ENCODE measurements at places on chromosomes 6 and 20.

DNA sequence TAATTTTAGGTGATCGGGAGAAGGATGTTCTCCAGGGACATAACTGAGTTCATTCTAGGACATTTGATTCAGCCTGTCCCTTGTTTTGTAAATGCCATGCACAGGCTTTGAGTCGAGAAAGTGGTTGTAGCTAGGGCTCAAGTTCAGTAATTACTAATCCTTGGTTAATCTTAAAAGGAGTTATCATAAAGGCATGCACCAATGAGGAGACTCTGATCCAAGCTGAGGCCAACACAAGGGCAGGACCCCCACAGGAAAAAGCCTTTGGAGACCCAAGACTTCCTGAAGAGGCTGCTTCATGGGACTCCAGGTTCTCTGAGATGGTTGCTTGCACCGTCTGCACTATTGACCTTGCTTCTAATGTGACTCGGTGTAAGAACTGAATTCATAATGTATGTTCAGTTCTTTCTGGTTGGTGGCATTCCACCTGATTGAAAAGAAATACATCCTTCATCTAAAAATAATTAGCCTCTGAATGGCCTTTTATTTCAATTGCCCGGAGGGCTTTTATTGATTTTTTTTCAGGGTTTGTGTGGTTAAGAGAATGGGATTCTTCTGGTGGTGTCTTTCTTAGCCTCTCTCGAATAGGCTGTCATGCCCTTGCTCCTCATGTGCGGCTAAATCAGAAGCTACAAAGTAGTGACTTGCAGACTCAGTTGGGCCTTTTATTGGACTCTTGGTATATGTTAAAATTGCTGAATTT is 201.7 kb upstream of the PLCB4 start:
- no peak for DNase-seq

DNA sequence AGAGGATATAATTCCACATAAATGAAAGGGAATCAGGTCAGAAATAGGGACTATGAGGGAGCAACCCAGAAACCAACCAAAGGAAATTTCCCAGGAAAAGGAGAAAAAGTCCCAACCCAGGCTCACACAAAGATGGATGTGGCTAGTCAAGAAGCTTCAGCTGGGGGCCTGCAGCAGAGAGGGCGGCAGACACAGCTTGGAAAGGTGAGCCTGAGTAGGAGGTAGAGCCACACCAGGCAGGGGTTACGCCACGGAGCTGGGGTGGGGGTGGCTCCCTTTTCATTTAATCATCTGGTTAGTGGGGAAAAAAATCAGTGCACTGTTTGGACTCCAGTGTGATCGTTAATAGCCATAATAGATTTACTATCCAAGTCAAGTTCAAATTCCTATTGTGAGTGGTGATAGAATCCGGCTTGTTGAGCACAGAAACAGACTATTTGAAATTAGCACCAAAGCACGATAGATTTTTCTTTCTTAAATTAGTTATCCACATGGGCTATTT is 220.6 kb downstream of the TPBG start:
- DNase-seq: no peak

GRCh38 chr6:34317882-34318498 is 69.2 kb upstream of the SMIM29 start:
- no peak for DNase-seq

DNA sequence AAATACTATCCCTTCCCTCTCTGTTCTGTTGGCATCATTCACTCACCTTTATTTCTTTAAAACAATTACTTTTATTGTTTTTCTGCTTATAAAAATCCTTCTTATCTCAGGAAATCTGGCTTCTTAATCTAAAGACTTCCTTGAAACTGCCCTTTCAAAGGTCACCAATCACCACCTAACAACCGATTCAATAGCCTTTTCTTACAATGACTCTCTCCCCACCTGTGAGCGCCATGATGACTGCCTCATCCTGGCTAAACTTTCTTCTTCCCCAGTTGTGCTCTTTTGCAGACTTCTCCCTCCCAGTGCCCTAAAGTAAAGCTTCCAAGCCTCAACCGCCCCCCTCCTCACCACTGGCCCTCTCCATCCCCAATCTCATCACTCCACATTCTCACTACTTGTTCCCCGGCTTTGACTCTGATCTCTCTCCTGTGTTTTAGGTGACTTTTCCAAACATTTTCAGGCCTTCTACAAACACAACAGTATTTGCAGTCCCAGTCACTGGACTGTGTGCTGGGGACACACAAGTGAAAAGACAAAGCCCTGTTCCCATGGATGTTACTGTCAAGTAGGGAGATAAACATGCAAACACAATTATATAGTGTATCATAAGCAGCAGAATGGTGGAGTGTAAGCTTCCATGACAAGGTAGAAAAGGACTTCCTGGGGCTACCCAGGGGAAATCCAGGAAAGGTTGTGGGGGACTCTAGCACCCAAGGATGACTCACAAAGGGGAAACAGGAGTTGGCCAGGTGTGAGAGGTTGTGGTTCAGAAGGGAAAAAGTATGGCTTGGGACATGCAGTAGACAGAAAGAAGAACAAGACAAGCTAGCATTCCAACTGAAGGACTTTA is 12.8 kb downstream of the NHSL1 start:
- DNase-seq: no peak

- DNase-seq: peak; percentile 38
These were observed 725.5 kb downstream of the TBC1D32 start for GRCh38 chr6:120608826-120609225.

GRCh38 chr6:125195526-125195925 is 42.0 kb downstream of the TPD52L1 start:
- DNase-seq: no peak

- no peak for DNase-seq
These were observed 306.4 kb upstream of the RNF217 start for GRCh38 chr6:124655866-124656265.

DNA sequence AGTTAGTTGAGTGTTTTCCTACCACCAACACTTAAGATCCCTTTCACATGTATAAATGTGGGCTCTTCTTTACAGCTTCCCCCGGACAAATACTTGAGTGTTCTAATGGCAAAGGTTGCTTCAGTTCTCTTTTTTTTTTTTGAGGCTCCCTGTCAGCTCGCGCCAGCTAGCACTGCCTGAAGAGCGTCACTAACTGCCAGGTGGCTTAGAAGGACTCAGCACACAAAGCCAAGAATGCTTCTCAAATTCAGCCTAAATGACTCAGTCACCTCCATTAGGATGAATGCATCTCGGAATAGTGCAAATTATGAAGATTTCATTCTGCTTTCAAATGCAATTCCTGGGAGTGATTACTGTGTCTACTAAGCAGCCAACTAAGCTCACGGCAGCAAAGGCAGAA is 150.7 kb upstream of the BTBD3 start:
- peak; percentile 79 for DNase-seq

DNA sequence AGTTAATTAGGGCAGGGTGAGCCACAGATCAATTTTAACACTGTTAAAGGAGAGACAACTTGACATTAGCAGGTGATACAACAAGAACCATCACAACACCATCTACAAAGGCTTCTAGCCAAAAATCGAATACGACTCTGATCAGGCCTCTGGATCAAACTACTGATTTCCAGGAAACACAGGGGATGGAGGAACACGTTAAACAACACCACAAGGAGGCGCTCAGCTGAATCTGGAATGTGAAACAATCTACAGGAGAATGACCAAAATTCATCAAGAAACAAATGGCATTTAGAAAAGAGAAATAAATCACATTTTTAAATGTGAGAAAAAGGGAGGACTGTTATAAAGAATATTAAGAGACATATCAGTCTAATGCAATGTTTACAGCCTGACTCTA is 13.5 kb upstream of the MAFB start:
- no peak for DNase-seq

- DNase-seq: peak; percentile 50
These were observed 71.3 kb upstream of the STXBP5 start for GRCh38 chr6:147132889-147133288.

Measured in AG10803 (cell line).